ENCODE measurements at places on chromosomes 5 and 9.

DNA sequence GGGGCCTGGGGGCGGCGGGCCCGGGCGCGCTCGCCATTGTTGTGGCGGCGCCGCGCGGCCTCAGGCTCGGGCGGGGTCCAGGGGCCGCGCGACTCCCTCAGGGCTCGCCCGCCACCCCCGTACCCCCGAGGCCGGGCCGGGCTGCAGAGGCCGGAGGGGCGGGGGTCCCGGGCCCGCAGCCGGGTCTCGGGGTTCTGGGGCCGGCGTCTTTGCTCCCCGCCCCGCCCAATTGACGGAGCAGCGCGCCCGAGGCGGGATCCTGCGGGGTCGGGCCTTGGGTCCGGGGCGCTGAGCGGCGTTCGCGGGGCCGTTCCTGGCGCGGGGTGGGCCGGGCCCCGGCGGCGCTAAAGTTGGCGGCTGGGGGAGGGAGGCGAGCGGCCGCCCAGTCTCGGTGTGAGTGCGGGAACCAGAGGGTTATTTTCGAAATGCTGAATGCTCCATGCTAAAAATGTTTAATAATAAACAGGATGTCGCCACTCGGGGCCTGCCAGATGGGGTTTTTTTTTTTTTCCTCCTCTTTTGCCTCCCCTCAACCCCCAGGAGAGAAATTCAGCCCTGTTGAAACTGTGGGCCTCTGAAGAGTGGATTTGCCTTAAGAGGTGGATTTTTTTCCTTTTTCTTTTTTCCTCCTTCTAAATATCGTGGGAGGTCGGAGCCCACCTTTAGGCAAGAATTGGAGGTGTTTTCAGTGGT lies 724 bp downstream of the PRRC2B start:
- DNase-seq = peak; percentile 77
- H3K4me1 ChIP-seq = peaks cover 54% of the 10 kb centered on the region

DNA sequence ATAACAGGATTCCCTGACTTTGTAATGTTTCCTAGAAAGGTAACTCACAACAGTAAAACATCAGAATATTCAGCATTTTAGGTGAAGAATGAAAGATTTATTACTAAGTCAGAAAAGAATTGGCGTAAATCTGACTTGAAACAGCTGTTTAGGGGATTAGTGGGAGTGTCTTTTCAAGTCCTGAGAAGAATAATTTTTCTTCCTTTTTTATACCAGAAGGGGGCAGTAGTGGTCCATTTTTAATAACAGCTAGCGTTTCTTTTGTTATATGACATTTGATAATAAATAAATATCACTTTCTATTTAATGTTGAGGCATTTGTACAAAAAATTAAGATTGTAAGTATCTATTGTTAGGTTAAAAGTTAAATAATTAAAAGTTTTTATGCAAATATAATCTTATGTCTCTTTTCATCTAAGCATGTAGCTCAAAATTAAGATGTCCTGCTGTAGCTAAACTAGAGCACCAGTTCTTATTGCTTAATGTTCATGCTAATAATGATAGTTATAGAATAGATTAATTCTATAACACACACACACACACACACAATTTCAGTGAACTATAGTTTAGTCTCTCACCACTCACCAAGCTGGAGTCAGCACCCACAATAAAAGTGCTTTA lies 258.7 kb upstream of the ARRDC3 start:
- H3K36me3 ChIP-seq = no peaks in the 10 kb centered on the region
- H3K4me3 ChIP-seq = no peak overlapping the region
- no peaks in the 10 kb centered on the region for H3K27me3 ChIP-seq
- H3K27ac ChIP-seq = no peak overlapping the region
- no peak for DNase-seq
- no peaks in the 10 kb centered on the region for H3K4me1 ChIP-seq

- H3K27me3 ChIP-seq = peaks cover 35% of the 10 kb centered on the region
- peaks cover 16% of the 10 kb centered on the region for H3K4me1 ChIP-seq
- no peak overlapping the region for H3K4me3 ChIP-seq
- no peak for DNase-seq
- no peaks in the 10 kb centered on the region for H3K36me3 ChIP-seq
- H3K27ac ChIP-seq = no peak overlapping the region
These were observed 22.3 kb upstream of the EGFL7 start for GRCh38 chr9:136640171-136641111.

DNA sequence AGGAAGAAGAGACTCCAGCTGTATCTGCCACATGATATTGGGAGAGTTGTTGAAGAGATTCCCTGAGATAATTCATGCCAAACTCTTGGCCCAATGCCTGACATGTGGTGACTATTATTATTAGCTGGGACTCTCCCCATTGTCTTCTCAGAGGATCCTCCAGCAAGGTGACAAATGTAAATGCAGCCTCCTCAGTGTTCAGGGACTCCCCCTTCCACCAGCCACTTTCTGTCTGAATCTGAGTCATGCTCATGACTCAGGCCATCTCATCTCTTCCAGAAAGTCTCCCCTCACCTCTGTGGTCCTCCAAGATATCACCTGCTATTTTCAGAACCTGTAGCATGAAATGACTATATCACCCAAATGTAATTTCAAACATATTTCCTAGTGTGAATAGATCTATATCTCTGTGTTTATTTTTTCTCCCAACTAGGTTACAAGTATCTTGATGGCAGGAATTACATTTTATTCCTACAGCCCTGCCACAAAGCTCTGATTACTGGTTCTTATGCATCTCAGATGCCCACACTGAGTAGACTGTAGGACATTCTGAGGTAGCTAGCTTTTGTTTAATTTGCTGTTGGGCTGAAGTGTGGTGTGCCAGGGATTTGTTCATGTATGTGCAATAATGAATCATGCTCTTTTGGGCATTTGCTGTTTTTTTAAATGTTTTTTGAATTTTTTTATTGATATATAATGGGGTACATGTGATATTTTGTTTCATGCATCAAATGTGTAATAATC lies 126.6 kb upstream of the IL12B start:
- no peak overlapping the region for H3K4me3 ChIP-seq
- no peak for DNase-seq
- peaks cover 3% of the 10 kb centered on the region for H3K4me1 ChIP-seq

DNA sequence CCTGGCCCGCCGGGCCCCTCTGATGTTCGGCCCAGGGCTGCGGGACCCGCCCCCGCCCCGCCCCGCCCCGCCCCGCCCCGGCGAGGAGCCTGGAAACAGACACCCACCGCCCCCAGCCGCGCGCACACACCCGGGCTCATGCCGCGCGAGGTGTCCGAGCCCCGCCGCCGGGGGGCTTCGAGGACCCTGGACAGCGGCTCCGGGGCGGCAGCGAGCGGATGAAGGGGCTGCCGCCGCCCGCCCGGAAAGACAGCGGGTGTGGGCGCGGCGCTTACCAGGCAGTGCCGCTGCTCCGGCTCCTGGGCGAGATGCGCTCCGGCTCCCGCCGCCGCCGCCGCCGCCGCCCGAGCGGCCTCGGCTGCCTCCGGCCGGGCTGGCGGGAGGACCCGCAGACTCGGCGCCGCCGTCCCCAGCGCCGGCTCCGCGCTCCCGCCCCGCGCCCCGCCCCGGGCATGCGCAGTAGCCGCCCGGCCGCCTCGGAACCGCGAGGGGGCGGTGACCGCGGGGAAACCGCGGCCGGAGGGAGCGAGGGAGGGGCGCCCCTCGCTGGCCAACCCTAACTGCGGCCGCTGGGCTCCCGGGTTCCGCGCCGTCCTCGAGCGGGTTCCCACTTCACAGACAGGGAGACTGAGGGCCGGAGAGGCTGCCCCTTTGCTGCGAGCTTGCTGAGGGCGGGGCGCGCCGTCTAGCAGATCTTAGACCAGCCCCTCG lies at the start of gene GPRIN1:
GPRIN1 (minus strand) TSS at position 433 of the 711 bp plus-strand sequence. CDS start 10,322 bp downstream, outside the sequence.
- no peaks in the 10 kb centered on the region for H3K27me3 ChIP-seq
- H3K27ac ChIP-seq = no peak within 1 kb of the TSS
- no peaks in the 10 kb centered on the region for H3K36me3 ChIP-seq
- H3K4me3 ChIP-seq = peak within 1 kb of the TSS; percentile 14

DNA sequence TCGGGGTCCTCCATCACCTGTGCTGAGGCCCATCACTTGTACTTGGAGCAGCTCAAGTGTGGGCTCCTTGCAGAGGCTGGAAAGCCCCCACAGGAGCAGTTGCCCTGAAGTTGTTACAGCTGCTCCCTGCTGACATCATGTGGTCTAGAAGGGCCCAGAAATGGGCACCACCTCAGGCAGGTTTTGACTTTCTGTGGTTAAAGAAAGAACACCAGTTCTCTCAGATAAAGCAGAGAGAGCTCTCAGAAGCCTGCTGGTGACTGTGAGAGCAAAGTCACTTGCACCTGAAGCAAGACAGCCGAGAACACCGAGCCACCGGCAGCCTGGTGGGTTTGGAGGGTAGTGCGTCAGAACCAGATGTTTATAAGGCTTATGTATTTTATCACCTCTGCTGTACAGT lies 70.4 kb downstream of the MVB12B start:
- H3K4me1 ChIP-seq = peaks cover 24% of the 10 kb centered on the region
- no peak overlapping the region for H3K4me3 ChIP-seq
- no peaks in the 10 kb centered on the region for H3K27me3 ChIP-seq
- H3K27ac ChIP-seq = no peak overlapping the region

DNA sequence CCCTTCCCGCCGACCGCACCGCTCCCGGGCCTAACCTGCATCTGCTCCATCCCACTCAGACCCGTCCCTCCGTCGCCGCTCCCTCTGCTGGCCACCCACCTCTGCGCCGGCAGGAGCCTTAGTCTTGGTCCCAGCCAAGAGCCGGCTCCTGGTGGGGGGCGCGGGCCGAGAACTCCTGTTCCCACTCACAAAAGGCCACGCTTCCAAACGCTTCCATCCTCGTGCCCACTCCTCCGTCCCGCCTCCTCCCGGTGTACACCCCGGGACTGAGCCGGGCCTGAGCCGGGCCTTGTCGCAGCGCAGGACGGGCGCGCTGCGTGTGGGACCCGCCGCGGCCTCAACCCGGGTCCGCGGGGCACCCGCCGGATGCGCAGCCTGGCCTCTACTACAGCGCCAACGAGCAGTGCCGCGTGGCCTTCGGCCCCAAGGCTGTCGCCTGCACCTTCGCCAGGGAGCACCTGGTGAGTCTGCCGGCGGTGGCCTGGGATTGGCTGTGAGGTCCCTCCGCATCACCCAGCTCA lies 7.5 kb downstream of the ADAMTS13 start:
- H3K27ac ChIP-seq = no peak overlapping the region
- H3K27me3 ChIP-seq = peaks cover 27% of the 10 kb centered on the region

DNA sequence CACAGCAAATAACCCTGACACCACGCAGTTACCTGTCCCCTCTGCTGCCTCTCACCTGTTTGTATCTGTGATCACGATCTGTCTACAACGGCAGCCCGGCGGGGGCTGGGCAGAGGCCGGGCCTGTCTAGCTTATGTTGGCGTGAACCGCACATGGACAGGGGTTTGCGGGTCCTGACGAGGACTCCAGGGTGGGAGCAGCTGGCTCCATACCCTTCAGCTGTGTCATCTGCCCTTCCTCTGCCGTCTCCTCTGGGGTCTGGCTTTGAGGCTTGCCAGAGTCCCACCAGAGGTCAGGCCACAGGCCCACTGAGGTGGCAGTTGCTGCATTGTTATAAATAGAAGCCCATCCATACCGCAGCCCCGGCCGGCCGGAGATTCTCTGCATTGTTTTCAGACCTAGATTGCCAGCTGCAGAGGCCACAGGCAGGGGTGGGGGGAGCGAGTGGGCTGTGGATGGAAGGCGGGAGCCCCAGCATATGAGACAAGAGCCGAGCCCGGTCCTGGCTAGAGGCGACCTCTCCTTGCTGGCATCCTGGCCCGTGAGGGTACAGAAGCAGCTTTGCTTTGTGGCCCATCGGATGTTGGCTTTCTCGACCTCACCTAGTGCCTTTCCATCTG lies 37.8 kb downstream of the FAM78A start:
- no peak for DNase-seq
- no peaks in the 10 kb centered on the region for H3K27me3 ChIP-seq
- no peak overlapping the region for H3K27ac ChIP-seq
- H3K36me3 ChIP-seq = peaks cover 16% of the 10 kb centered on the region
- H3K4me1 ChIP-seq = no peaks in the 10 kb centered on the region
- H3K4me3 ChIP-seq = no peak overlapping the region

GRCh38 chr9:99169982-99170761 lies 51.6 kb downstream of the ALG2 start:
- H3K27me3 ChIP-seq = no peaks in the 10 kb centered on the region
- H3K27ac ChIP-seq = no peak overlapping the region
- peaks cover 12% of the 10 kb centered on the region for H3K4me1 ChIP-seq
- no peak for DNase-seq

DNA sequence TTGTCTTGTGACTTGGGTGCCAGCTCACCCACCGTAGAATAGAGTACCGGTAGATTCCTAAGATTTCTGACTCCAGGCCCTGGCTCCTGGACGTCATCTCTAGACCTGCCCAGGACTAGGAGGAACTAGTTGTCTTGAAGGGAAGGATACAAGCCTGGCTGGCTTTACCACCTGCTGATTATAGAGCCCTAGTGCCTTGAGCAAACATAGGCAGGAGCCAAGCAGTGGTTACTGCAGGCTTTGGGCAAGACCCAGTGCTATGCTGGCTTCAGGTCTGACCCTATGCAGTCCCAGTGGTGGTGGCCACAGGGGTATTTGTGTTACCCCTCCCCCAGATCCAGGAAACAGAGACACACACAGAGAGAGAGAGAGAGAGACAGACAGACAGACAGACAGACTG lies 606.2 kb downstream of the PDE4D start:
- H3K36me3 ChIP-seq = no peaks in the 10 kb centered on the region
- no peak overlapping the region for H3K4me3 ChIP-seq
- peaks cover 24% of the 10 kb centered on the region for H3K4me1 ChIP-seq

DNA sequence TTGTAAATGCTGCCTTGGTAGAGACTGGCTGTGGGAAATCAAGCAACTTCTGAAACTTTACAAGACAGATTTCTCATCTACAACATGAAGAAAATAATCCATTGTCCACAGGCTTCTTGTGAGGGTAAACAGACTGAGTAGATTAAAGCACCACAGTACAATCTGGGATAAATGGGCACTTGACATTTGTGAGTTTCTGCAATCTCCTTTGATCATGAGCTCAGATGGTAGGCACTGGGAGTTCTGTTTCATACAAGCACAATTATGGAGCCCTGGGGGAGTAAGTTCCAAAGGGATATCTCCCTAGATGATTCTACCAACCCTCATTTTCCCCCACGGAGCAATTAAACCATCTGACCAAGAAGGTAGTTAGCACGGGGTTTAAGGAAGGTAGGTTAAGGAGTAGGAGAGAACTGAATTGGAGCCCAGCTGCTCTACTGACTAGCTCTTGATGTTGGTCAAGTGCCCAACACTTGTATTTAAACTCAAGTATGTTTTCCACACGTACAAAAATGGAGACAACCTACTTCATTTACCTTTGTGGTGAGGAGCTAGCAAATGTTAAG lies 479.5 kb upstream of the TNC start:
- no peaks in the 10 kb centered on the region for H3K36me3 ChIP-seq
- no peak overlapping the region for H3K4me3 ChIP-seq
- no peak for DNase-seq
- H3K27ac ChIP-seq = no peak overlapping the region
- H3K27me3 ChIP-seq = no peaks in the 10 kb centered on the region
- peaks cover 4% of the 10 kb centered on the region for H3K4me1 ChIP-seq

DNA sequence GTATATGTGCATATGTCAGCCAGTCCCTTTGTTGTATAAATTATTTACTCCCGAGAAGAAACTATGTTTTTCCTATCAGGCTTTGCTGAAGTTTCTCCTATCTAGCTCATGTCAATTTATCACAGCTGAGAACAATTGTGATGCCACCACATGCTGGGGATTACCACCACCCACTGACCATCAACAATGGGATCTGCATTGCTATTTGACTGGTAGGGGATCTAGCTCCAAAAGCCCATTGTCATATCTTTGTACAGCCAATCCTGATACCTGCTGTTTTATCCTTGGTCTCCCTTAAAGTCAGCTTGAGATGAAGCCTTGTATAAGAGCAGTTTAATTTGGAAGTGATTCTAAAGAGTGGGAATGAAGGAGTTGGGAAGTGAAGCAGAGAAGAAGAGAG lies 53.9 kb upstream of the KCNN2 start:
- no peaks in the 10 kb centered on the region for H3K4me1 ChIP-seq
- no peaks in the 10 kb centered on the region for H3K27me3 ChIP-seq
- H3K27ac ChIP-seq = no peak overlapping the region
- no peaks in the 10 kb centered on the region for H3K36me3 ChIP-seq
- no peak for DNase-seq
- H3K4me3 ChIP-seq = no peak overlapping the region
